Epithelial cell of alveolus of lung (primary cell): ENCODE measurements at places on chromosomes 3 and 15. TPM values are rescaled to one million over a fixed set of nuclear protein-coding genes. Genes with fewer than 3 reads are reported as not detected.

Gene GCHFR
- 7.7 and 11.5 TPM in 2 replicates for total RNA-seq

Gene C3orf20
- total RNA-seq = under 0.01 TPM in 1 of 2 replicates, not detected in the other

Gene SLC12A1
- 0.13 TPM in 1 of 2 replicates, not detected in the other for total RNA-seq

Gene MST1R
- total RNA-seq = 0.52 and 3.1 TPM in 2 replicates

Gene KBTBD12
- total RNA-seq = not detected in 2 replicates

Gene ITPKA
- total RNA-seq = 1.4 and 44.2 TPM in 2 replicates

Gene P2RY14
- not detected in 2 replicates for total RNA-seq

Gene GRM7
- total RNA-seq = not detected in 2 replicates

Gene ZNF660
- total RNA-seq = 1.2 and 3.8 TPM in 2 replicates

Gene LSAMP
- 1.6 and 16.1 TPM in 2 replicates for total RNA-seq

Gene CIP2A
- total RNA-seq = 6.7 and 16.9 TPM in 2 replicates

Gene RASGRP1
- 0.52 TPM in 1 of 2 replicates, not detected in the other for total RNA-seq
